ENCODE measurements at places on chromosomes 2 and 18.

- peaks cover 3% of the 10 kb centered on the region for H3K27me3 ChIP-seq
- no peak for DNase-seq
- H3K4me1 ChIP-seq = no peaks in the 10 kb centered on the region
- H3K4me3 ChIP-seq = no peak overlapping the region
- H3K27ac ChIP-seq = no peak overlapping the region
Measured at GRCh38 chr2:217477583-217477982, 525.2 kb downstream of the TNS1 start.

DNA sequence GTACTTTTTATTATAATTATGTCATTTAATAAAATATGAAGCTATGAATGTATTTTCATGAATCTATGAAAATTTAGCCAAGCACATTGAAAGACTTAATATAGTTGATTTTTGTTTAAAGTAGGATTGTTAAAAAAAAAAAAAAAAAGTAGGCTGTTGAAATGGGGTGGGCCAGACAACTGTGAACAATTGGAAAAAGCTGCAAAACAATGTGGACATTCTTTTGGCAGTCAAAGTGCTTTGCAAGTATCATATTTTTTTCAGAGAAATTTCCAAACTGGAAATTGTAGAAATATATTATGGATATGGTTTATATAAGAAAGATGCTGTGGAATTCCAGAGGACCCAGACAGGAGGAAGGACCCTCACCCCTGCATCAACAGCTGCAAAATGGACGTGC is 82.1 kb downstream of the ETAA1 start:
- H3K27me3 ChIP-seq = no peaks in the 10 kb centered on the region
- no peak for DNase-seq
- H3K36me3 ChIP-seq = no peaks in the 10 kb centered on the region
- H3K27ac ChIP-seq = no peak overlapping the region
- no peaks in the 10 kb centered on the region for H3K4me1 ChIP-seq

GRCh38 chr2:85434696-85435095 is 16.2 kb downstream of the SH2D6 start:
- no peaks in the 10 kb centered on the region for H3K27me3 ChIP-seq
- no peak overlapping the region for H3K27ac ChIP-seq
- H3K4me3 ChIP-seq = no peak overlapping the region

DNA sequence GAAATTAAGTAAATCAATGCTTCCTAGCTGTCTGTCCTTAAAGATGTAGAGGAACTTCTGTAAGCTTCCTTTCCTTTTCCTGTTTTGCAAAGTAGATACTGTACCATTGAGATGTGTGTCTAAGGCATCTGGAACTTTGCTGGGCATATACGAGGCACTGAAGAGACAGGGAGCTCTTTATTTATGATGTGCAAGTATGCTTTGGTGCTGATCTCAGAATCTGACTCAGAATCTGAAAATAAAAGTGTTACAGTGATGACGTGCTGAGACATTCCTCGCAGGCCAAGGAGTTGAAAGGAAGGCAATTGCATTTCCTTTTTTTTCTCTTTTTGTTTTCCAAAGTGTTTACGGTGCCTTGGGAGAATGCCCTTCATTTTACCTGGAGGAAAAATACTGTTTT is 230.9 kb upstream of the RGPD4 start:
- no peak overlapping the region for H3K4me3 ChIP-seq
- no peak for DNase-seq
- no peaks in the 10 kb centered on the region for H3K4me1 ChIP-seq
- H3K27ac ChIP-seq = no peak overlapping the region

Measured in CD8-positive, alpha-beta memory T cell (primary cell).